ENCODE measurements at places on chromosomes 7 and 10.

- no peak for DNase-seq
Measured at GRCh38 chr7:64433590-64433989, 119.8 kb downstream of the ZNF736 start.

DNA sequence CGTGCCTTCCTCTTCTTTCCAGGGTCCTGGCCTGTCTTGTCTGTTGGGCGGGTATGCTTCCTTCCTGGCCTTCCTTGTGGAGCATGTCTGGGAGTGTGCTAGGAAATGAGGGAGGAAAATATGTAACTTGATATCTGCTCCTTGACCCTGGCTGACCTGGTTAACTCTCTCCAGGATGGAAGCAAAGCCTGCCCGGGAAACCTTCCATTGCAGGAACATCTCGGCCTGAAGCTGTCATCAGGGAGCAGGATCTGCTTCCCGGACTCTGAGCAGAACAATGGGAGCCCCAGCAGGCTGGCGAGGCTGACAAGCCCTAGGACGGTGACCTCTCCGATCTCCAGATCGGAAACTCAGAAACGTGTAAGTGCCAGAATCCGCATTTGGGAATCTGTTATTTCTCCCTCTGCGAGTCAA, 340.3 kb downstream of the FRMD4A start:
- peak; percentile 55 for DNase-seq

DNA sequence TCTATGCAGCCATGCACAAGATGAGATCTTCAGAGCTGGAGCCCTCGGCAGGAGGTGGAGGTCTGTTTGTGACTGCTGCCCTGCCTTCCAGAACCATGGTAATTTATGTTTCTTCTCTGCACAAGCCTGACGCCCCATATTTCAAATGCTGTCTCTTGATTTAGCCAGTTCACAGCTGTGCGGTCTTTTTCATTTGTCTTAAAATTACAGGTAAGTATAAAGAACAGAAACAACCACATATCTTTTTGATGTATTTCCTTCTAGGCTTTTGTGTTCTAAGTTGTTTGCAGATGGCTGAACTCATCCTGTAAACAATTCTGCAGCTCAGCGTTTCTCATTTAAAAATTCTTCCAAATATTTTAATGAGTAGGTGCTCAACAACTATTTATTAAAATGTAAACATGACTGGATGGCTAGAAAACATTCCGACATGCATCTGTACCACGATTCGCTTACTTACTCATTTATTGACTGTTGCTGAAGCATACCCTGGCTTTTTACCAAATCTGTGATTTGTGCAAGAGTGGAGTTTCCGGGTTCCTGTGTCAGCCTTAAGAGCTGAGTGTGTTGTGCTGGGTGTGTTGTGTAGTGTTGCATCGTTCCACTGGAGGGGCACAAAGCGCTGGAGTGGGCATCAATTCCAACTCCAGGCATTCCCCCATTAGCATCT, 58.9 kb downstream of the PIP4K2A start:
- DNase-seq: no peak

GRCh38 chr10:104339469-104340110, 1.3 kb upstream of the ITPRIP start:
- DNase-seq: peak; percentile 62

DNA sequence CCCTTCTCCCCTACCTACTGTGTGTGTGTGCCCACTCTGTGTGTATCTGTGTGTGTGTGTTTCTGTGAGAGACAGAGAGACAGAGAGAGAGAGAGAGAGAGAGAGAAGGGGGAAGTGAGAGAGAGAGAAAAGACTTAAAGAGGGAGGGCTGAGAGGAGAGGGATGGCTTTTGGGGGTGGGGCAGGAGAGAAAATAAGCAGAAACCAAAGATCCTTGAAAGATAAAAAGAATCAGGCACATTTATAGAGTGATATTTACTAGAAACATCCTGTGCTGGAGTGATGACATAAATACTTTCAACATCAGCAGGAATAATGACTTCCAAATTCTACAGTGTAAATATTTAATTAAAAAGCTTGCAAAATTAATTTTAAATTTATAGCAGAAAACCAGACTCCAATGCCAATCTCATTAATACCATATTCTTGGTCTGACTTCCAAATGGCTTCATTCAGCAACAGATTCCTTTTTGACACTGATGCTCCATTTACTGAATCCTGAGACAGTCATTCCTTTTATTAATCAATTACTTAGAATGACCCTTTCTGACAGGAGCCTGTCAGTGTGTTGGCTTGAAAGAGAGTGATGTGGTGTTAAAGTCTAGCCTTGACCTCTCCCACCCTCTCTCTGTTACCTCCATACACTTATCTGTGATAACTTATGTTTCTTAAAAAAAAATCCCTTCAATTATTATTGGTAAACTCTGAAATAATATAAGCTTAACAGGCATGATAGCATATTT, 41.7 kb upstream of the WNT2 start:
- DNase-seq: no peak

- DNase-seq: no peak
Measured at GRCh38 chr7:157560258-157560654, 223.5 kb downstream of the DNAJB6 start.
